KBM-7 (cell line): ENCODE measurements at places on chromosomes 12 and 14.

DNA sequence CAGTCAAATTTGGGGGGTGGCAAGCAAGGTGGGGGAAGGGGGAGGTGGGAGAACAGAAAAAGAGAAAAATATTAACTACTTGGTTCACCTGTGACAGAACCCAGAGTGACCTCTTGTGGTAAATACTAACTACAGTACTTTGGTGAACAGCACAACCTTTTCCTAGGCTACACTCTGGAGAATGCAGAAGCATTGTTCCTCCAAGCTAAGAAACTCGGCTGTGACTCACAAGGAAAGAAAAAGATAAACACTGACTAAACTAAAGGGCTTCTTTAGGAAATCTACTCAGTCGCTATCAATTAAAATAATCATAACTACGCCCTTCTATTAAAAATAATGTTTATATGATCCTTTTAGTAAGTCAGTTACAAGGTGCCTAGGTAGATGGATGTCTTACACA lies 5.4 kb downstream of the KCNH5 start:
- DNase-seq, result peak; percentile 3

GRCh38 chr12:51393676-51394545 lies 2.7 kb upstream of the GALNT6 start:
- DNase-seq, result no peak

DNA sequence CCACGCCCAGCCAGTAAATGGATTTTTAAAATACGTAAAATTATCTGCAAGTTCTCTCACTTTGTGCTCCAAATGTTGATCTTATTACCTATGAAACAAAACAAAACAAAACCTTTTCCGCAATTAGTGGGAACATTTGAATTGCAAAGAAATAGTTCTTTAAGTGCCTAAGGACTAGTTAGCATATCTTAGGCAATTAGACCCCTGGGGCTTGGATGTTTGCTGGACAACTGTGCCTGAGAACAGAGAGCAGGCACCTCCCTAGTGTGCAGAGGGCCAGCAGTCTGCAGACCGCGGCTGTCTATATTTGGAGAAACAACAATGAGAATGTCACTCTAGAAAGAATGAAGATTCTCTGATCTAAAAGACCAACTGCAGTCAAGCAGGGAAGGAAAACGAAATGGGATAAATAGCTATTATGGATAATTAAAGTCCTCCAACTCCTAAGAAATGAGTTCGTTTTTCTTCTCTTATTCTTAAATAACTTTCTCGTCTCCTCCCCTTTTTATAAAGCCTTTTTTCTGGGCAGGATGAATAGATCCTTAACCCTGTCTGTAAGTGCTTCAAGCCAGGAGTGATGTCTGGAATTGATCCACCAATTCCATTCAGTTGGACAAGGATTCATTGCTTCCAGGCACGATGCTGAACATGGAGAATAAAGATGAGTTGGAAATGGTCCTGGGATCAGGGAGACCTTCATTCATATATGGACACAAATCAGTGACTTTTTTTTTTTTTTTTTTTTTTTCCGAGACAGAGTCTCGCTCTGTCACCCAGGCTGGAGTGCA lies 16.2 kb downstream of the SLC17A8 start:
- DNase-seq, result no peak

DNA sequence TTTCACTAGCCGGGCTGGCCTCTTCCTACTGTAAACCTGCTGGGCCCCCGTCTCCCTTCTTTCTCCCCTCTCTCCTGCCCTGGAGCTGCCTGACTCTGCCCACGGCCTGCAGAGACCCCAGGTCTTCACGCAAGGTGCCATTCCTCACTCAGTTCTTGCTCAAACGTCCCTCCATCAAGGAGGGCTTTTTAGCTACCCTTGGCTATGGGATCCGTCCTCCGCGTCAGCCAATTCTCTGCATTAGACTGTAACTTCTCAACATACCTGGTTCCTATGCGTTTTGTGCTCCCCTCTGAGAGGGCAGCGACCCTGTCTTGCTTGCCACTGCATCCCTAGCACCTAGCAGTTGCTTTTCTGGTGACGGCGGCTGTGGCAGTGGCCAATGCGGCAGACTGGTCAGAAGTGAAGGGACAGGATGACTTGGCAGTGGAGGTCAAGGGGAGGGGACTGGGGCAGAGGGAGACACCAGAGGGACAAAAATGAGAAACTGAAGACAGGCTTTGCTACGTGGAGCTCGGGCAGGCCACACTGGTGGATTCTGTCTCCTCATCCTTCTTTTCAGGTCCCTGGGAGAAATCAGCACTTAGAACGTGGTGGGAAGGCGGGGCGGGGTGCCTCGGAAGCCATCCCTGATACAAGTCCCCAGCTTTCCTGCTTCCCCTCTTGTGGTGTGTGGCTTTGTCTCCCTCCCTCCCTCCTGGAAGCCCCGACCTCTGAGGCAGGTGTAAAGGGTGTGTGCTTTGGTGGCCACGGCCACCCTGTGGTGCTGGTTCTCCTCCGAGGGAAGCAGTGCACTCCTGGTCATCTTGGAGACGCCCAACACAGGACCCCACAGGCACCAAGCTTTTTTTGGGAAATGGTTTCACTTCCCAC lies 1.8 kb downstream of the B3GNT4 start:
- no peak for DNase-seq

GRCh38 chr12:29160230-29160629 lies 11.2 kb downstream of the FAR2 start:
- DNase-seq, result peak; percentile 55

GRCh38 chr12:26633591-26634210 lies 199.3 kb downstream of the ITPR2 start:
- no peak for DNase-seq

GRCh38 chr14:48792376-48793024 lies 793.7 kb downstream of the RPS29 start:
- DNase-seq, result no peak

GRCh38 chr12:95424271-95424994 lies 49.5 kb upstream of the METAP2 start:
- DNase-seq, result no peak

GRCh38 chr14:100786131-100786530 lies 39.8 kb upstream of the MEG3 start:
- no peak for DNase-seq

- peak; percentile 65 for DNase-seq
These were observed 115.5 kb downstream of the SLC2A13 start for GRCh38 chr12:39990122-39991101.

GRCh38 chr12:81957631-81958030 lies 198.5 kb upstream of the PPFIA2 start:
- DNase-seq, result no peak

GRCh38 chr12:5493018-5493417 lies 61.1 kb downstream of the NTF3 start:
- DNase-seq, result no peak

GRCh38 chr12:92608151-92609091 lies 94.4 kb upstream of the PLEKHG7 start:
- peak; percentile 58 for DNase-seq

- peak; percentile 28 for DNase-seq
These were observed at the start of gene DACT1 for GRCh38 chr14:58637391-58638230. Gene DACT1, plus strand, starts transcription at chr14:58637962. Its CDS starts 241 bp downstream, at chr14:58638203.

GRCh38 chr12:128592220-128592744 lies 231.5 kb downstream of the SLC15A4 start:
- no peak for DNase-seq

DNA sequence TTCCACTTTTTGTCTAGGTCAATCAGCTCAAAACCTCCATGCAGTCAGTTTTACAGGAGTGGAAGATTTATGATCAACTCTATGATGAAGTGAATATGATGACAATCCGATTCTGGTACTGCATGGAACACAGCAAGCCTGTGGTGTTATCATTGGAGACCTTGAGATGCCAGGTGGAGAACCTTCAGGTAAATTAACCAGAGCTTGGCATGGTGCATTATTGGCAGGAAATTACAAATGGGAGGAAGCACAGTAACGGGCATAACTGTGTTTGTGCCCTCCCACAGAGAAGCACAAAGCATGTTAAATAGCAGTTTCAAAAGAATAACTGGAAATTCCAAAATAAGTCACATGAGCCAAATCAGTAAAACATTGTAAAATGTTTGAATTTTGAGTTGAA lies 135.6 kb downstream of the ESR2 start:
- no peak for DNase-seq

DNA sequence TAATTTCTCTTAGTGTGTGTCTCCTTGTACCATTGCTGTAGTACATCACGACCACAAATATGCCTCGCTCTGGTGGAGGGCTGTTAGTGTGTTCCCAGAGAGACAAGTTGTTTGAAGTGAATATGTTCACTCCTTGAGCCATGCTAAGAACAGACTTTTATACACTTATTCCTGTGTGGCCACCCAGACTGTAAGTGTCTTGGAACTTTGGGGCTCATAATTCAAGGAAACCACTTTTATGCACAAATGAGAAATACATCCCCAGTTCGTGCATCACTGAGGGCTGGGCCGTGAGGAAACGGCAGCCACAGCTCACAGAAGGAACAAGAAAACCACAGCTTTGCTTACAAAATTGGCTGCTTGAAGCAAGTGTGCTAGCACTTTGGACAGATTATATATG lies 362.2 kb upstream of the DDHD1 start:
- no peak for DNase-seq

GRCh38 chr12:51371295-51371953 lies 19.8 kb downstream of the GALNT6 start:
- DNase-seq, result no peak

- DNase-seq, result peak; percentile 87
These were observed 29.7 kb downstream of the ZFP36L1 start for GRCh38 chr14:68762953-68763764.

DNA sequence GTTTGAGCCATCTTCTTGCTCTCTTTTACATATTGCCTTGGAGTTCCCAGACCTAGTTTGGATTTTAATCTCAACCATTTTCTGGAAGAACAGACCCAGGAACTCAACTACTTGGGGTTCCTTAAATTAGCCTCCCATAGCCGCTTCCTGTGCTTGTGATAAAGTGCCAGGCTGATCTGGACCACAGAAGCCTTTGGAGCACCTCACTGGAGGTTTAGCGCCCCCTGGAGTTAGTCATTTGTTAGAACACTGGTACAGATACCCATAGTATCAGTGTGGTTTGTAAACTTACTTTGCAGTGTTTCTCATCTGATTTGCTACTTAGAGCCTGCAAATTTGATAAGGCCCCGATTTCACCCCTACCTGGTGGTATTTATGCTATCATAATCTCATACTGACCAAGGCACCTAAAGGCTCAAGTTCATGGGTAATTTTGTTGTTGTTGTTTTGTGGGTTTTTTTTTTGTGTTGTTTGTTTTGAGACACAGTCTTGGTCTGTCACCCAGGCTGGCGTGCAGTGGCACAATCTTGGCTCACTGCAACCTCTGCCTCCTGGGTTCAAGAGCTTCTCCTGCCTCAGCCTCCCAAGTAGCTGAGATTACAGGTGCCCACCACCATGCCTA lies 3.7 kb downstream of the UNC119B start:
- peak; percentile 77 for DNase-seq

DNA sequence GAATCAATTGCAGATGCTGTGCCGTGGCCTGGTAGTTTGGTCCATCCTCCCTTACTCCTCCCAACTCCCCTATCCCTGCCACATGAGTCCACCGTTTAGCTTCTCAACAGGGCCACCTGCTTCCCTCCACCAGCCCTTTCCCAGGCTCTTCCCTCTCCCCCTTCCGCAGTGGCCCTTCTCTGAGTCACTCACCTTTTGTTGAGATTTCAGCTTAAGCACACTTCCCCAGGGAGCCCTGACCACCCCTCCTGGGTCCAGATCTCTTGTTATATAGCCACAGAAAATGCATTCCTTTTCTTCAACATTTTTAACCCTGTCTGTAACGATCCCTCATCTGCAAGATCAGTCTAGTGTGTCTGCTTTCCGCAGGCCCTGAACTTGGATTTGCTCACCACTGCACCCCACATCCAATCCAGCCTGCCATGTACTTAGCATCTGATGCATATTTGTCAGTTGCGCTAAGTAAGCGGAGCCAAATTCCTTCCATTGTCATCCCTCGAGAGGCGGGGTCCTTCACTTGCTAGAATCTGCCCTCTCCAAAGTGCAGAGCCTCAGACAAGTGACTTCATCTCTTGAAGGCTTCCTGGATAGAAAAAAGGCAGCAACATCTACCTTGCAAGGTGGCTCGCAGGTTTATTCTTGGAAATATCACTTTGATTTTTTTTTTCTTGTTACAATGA lies 41.1 kb downstream of the TMEM63C start:
- no peak for DNase-seq

GRCh38 chr14:31090883-31091764 lies 64.9 kb upstream of the STRN3 start:
- DNase-seq, result no peak

DNA sequence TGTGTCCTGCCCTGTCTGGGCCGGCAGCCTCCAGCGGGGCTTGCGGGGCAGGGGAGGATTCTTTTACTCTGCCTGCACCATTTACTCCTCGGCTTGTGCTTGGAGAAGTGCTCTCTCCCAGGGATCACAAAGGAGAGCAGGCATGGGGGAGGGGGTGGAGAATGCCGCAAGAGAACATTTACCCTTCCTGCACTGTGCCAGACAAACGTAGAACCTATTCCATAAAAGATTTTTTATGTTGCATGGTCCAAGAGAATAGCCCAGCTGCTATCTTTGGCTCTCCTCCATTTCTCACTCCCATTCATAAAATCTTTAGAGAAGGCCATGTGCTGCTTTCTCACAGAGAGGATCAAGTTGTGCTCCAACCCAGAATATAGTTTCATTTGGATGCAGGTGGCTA lies 159.4 kb downstream of the SPTSSA start:
- no peak for DNase-seq

DNA sequence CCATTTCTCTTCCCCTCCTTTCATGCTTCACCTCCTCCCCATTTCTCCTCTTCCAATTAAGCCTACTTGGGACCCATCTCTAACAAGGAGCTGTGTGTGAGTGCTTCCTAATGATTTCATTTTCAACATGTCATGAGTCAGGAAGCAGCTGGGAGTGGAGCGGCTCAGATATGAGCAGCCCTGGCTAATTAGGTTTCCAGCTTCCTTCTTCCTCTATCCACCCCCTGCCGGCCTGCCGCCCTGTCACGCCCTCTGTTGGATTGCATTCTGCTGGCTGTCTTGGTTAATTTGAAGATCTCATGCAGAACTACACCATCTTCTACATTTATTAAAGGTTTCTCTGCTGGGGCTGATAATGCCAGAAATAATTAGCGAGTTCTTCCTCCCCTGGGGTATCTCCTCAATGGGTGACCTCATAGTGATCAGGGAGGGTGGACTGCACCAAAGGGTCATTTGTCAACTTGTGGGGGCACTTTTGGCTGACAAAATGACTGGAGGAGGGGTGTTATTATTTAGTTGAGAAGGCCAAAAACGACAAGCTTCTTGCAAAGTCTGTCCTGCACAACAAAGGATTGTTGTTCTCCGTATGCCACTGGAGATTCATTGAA lies 300.9 kb upstream of the SRRM4 start:
- peak; percentile 37 for DNase-seq

DNA sequence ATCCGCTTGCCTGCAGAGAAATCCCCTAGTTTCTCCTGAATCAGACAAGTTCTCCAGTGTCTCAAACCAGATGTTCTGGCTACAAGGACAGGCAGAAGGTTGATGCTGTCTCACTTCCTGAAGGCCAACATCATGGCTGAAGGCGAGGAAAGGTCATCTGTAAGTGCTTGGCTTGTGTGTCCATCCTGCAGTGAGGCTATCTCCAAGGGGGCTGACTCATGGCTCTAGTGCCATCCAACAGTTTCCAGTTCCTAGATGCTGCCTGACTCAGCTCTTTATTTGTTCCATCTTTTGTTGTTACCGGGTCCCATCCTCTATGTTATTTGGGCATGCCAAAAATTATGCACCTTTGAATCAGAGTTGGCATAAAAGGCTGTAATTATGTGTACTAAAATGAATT lies 232.1 kb upstream of the TBX3 start:
- DNase-seq, result no peak
